ENCODE measurements at places on chromosomes 12 and 14.

DNA sequence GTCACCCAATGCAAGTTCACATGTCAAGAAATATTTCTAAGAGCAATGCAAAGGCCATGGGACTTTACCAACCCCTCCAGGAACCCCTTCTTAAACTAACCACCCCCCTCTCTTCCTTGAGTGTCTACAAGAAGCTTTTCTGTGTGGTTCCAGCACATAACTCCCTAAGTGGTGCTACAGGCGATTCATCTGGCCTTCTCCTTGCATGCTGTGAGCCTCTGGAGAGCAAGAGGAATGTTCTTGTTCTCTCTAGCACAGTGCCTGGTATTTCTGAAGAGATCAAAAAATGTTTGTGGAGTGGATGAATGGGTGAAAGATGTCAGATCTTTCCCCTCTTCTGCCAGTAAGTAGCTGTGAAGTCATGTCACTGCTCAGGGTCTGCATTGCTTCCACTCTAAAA is 5.9 kb upstream of the RNASE12 start:
- no peak for DNase-seq

GRCh38 chr12:112686373-112686772 is 105.2 kb upstream of the RPH3A start:
- no peak for DNase-seq

- no peak for DNase-seq
Observed at GRCh38 chr14:23043754-23044153, 1.7 kb downstream of the PSMB11 start.

DNA sequence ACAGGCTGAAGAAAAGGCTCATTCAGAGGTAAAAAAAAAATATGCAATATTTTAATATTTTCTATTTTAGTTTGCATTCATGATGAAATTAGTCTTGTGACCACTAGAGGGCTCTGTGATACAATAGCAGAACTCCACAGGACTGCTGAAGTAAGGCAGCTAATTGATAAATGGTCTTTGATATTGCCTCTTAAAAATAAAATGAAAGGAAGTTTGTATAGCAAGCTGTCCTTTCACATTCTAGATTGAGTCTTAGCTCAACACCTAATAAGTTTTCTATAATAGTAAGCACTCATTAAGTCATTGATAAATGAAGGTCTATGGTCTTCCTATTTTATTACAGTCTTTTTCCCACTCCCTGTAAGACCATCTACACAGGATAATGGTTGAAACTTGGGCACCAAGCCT is 315.7 kb downstream of the NAV3 start:
- no peak for DNase-seq

GRCh38 chr12:109716512-109717389 is 3.1 kb downstream of the FAM222A start:
- DNase-seq, result no peak

GRCh38 chr14:55238019-55238680 is 33.1 kb upstream of the FBXO34 start:
- DNase-seq, result no peak

DNA sequence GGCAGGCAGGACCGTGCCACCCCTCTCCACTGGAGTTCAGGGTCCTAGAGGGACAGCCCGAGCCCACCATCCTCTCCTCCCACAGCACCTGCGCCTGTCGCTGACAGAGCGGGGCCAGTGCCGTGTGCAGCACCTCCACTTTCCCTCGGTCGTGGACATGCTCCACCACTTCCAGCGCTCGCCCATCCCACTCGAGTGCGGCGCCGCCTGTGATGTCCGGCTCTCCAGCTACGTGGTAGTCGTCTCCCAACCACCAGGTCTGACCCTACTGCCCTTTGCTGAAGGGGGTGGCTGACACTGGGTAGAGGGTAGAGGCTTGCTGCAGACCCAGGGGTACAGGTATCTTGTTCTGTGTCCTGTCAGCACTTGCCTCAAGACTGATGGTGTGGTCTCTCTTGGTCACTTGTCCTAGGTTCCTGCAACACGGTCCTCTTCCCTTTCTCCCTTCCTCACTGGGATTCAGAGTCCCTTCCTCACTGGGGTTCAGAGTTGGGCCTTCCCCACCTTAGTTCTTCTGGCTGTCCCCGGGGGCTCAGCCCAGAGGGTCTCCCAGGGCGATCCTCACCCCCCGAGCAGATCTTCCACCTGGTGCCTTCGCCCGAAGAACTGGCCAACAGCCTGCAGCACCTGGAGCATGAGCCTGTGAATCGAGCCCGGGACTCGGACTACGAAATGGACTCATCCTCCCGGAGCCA is 42.0 kb downstream of the SH2B3 start:
- DNase-seq, result peak; percentile 18

GRCh38 chr12:75822416-75822815 is 209.2 kb downstream of the PHLDA1 start:
- no peak for DNase-seq

DNA sequence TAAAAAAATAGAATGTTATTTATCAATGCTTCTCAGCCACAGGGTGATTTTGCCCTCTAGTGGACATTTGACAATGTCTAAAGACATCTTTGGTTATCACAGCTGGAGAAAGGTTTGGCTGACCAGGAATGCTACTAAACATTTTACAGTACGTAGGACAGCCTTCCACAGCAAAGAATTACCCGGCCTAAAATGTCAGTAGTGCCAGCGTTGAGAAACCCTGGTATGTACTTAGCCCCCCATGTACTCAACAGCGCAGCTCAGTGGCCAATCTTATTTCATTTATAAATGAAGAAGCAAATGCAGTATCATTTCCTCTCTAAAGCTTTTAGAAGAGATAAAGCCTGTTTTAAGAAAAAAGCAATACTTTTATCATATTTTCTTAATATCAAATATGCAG is 5.8 kb downstream of the MARK3 start:
- peak; percentile 74 for DNase-seq

DNA sequence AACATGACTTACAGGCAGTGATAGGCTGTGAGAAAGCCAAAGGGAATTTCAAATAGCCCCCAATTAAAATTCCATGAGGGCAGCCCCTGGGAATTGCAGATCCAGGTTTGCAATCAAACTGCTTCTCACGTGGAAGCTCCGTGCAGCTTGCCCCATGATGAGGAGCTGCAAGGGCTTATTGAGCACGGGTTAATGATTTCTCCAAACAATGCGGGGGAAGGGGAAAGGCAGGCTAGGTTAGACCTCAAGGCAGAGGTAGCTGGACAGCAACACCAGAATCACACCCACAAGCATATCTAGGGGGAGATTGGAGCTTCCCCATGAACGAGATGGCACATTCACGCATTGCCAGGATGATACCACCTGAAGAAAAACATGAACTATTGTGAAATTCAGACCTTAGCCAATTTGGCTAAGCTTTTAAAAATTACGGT is 5.0 kb upstream of the DUSP6 start:
- DNase-seq, result no peak

- no peak for DNase-seq
Observed at GRCh38 chr12:122687086-122687485, 16.1 kb downstream of the HCAR2 start.

DNA sequence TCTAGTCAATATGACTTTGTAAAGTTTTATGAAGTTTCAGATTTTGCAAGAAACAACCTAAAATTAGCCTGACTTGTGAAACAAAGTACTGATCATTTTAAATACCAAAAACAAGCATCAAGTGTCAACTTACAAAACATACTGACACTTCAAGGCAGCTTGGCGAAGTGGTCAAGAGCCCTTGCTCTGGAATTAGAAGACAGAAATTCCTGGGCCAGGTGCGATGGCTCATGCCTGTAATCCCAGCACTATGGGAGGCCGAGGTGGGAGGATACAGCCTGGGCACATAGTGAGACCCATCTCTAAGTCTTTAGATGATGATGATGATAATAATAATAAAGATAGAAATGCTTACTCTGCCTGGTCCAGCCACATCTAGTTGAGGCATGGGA is 45.4 kb upstream of the NR2C1 start:
- no peak for DNase-seq

DNA sequence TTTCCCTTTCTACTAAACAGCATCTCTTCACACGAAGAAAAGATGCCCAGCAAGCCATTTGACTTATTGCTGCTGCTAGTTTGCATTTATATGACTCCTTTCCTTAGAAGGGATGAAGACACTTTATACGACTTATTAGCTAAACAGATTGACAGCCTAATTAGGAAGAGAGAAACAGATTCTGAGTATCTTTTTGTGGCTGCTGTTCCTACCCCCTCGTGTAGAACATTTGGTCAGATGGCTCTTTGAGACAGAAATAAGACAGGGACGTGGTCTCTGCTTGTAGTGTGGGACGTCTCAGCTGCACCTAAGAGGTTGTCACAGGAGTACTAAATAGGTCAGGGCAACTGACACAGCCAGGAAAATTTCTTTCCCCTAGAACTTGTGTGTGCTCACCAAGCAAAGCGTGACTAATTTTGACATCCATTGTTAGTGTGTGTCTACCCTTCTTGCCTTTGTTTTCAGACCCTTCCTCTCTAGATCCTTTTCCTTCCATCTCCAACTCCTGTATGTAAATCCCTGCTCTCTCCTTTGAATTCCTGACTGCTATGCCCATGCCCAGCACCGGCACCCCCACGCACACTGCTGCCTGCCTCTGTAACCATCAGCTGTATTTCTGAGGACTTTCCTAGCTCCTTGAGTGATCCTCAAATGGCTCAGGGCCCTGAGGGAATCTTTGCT is 83.2 kb downstream of the DAD1 start:
- no peak for DNase-seq

GRCh38 chr12:75909714-75910656 is 121.6 kb downstream of the PHLDA1 start:
- no peak for DNase-seq

DNA sequence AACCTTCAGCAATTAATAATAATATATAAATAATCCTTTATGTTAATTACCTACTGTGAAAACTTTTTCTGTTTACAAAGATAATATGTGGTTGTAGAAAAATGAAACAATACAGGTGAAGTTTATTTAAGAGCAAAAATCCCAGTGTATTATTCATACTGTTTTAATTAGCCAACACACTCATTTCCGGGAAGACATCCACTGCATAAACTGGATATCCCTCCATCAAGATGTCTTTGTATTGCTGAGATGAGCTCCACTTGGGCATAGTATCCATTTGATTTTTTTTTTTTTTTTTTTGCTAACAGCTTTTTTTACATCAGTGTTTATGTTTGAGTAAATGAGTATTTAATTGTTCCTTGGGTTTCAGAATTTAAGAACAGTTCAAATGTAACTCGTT is 13.7 kb upstream of the DERA start:
- no peak for DNase-seq

GRCh38 chr14:100267990-100268389 is 29.0 kb downstream of the YY1 start:
- no peak for DNase-seq

DNA sequence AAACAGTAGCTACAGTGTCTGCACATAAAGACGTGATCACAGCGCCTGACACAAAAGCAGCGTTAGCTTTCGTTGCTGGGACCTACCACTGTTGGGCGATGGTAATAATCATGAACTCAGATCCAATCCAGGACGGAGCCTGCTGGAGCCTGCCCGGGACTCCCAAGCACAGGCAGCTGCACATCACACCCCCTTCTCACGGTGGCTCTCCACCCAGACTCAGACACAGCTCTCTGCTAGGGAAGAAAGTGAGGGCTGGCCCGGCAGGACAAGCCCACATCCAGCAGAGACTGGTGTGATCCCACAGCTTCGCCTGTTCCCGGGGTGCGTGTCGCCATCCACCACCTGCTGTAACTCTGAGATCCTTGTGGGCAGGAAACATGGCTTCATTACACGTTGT is 49.9 kb upstream of the FOXN3 start:
- DNase-seq, result no peak

DNA sequence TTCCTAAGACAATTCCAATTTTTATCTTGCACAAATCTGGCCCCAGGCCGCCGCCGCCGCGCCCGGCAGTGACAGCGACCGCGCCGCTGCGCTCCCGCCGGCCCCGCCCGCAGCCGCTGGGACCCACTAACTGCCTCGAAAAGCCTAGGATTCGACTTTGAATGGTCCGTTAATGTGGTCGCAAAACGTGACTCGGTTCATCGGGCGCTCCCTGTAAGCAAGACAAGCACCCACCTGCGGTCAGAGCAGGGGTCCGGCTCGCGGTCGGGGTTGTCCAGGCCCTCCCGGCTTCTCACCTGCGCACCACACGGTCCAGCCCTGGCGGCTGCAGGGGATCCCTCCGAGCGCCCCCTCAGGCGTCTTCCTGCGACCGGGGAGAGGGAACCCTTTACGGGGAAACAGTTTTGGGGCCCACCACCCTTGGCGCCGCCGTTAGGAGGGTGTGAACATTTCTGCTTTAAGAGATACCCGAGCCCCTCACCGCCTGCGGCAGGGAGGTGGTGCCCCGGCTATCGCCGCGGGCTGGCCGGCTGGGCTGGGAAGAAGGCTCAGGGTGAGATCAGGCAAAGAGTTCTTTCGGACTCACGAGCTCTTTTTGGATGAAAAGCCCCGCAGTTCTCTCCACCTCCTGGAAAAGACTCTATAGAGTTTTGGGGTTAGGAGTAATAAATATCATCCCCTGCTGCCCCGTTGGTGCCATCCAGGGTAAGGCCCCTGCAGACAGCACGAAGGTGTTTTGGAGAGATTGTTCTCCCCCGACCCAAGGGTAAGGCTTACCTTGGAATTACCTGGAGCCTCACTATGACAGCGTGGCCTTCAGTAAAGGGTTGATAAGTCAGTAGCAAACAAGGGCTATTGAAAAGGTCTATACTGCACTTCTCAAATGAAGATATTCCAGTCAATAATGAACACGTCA is 13.6 kb upstream of the FOXJ2 start:
- DNase-seq, result peak; percentile 41

- no peak for DNase-seq
Observed at GRCh38 chr14:30791522-30792351, 82.6 kb upstream of the COCH start.

GRCh38 chr14:98688446-98688845 is 583.6 kb downstream of the BCL11B start:
- DNase-seq, result no peak

DNA sequence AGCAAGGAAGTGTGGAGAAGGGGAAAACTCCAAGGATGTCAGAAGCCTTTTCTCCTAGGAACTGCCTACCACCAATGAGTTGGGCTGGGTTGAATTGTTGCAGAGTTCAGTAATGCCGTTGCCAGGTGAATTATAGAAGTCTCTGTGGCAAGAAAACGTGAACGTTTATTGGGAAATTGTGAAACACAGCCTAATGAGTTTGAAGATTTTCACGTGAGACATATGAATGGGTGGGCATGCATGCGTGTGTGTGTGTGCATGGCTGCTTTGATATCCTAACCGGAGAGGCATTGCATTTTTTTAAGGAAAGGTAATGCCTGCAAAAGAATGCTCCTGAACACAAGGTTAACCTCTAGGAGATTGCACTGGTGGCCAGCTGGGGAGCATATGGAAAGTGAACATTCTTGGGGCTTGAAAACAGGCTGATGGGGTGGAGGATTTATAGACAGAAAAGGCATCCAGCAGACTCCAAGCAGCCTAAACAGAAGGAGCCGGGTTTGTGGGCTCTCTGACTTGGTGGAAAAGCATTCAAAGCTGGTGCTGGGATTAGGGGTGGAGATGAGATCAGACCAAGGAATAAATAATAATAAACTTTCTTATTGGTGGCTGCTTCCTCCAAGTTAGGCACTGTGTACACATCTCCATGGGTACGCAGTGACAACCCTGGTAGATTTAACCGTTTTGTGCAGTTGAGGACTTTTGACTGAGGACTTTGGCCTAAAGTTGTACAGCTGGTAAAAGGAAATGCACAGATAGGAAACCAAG is 67.8 kb downstream of the NTF3 start:
- DNase-seq, result no peak
